ENCODE measurements at places on chromosomes 2 and 18.

DNA sequence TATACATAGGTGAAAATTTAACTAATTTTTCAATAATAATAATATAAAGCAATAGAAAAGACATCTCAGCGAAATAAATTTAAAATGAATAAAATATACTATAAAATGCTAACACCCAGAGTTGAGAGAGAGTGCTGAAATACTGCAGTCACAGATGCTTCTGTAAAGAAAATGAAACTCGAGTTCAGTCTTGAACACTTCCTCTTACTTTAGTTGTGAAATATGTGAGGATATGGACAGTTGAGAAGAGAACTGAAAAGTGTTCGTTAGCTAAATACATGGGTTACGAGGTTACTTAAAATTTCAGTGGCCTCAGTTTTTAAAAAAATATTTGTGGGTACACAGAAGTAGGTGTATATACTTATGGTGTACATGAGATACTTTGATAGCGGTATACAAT lies 106.8 kb downstream of the DNAH7 start:
- DNase-seq = no peak

GRCh38 chr2:211591426-211591825 lies 947.2 kb downstream of the ERBB4 start:
- DNase-seq = no peak

DNA sequence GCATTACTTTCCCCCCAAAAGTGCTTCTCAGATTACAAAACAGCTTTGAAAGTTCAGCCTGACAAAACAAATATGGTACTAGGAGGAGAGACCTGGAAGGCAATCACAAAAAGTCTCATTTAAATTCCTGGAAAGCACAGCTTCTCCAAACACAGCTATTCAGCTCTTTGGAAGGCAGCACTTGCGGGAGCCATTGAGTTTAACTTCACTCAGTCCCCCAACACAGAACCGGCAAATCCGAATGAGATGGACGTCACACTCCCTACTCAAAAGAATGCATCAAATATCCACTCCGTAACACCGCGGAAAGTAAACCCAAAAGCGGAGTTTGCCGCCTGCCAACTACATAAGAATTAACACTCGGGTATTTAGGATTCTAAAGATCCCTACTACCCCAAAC lies 638 bp downstream of the ST6GAL2 start:
- DNase-seq = no peak

GRCh38 chr2:96760986-96761832 lies 507 bp downstream of the CNNM4 start:
- DNase-seq = no peak

GRCh38 chr18:69401972-69402532 lies 1.4 kb downstream of the DOK6 start:
- no peak for DNase-seq

DNA sequence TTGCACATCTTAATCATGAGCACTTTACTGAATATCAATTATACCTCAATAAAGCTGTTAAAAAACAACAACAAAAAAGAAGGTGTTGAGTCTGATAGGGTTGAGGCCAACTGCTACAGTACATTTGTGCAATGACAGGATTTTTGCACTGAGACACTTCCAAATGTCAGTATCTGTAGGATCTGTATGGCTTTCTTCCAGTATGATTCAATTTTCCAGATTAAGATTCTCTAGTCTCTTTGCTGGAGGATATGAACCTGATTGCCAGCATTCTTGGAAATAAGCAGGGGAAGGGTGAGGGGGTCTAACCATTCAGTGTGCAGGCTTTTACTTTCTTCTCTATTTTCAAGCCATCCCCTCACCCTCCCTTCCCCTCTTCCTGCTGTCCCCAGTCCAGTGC lies 85.1 kb downstream of the SEMA4F start:
- DNase-seq = no peak

DNA sequence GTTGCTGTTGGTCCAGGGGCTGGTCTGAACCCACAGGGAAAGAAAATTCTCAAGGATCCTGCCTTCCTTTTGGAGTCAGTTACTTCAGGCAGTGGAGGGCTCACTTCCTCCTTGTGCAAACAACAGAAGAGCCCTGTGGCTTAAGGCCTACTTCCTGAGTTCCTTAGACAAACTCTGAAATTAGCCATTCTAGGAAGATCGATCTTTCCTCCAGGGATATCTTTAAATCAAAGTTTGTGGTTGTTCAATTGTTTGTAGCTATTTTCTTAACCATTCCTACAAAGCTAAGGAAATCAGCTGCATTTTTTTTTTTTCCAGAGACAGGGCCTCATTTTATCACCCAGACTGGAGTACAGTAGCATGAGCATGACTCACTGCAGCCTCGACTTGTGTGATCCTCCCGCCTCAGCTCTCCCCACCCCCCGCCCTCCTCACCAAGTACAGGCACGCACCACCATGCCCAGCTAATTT lies 156.0 kb downstream of the TANC1 start:
- DNase-seq = peak; percentile 76

DNA sequence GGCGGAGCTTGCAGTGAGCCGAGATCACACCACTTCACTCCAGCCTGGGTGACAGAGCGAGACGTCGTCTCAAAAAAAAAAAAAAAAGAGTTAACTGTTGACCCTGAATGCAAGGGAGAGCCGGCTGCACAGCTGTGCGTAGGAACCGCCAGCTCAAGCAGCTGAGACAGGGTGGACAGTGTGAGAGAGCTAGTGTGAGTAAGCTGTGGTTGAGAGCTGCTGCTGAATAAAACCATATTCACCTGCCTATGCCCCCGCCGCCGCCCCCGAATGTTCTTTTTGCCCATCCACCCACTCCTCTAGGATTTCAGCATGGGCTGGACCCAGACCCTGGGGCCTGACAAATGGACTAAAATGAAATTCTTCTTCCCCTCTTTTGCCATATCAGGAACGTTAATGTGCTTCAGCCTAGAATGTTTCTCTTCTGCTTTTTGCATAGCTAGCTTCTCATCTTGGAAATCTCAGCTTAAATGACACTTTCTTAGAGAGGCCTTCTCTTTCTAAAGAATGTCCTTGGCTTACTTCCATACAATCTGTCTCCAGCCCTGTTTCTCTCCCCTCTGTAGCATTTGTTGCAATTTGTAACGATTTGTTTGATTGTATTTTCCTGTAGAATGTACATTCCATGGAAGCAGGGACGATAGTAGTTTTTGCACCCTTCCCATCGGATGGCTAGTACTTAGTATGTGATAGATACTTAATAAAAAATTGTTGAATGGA lies 142.7 kb downstream of the KLHL14 start:
- DNase-seq = no peak

DNA sequence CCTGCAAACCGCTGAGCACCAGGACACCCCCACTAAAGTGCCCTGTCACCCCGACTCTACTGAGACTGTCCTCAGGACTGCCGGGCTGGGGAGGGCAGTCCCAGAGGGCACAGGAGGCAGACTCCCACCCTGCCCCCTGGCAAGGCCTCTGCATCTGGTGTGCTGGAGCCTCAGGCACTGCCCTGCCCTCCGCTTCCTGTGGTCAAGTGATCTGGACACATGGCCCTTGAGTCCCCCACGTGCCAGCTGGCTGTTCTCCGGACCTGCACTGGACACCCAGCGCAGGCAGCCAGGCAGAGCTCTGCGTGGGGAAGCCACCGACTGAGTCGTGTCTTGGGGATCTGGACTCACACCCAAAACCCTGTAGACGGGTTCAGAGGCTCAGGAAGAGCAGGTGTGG lies 217.7 kb downstream of the TWIST2 start:
- DNase-seq = no peak

DNA sequence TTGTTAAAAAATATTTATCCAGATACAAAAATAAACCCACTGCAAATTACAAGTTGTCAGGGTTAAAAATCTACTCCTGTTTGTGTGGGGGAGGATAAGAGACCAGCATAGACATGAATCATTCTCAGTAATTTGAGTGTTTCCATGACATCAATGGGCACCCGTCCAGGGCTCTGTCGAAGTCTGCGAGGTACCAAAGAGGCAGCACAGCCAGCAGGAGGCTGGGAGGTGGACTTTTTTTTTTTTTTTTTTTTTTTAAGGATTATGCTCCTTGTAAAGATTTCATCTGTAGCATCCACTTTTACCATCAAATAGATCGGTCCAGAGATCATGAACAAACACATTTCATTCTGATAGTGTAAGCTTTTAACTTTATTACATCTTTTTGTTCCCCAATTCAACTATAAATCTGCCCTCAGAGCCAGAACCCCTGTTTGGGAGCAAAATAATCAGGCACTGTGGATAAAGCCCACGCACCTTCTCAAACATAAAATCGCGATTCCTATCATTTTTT lies 182.0 kb downstream of the TCF4 start:
- peak; percentile 91 for DNase-seq

DNA sequence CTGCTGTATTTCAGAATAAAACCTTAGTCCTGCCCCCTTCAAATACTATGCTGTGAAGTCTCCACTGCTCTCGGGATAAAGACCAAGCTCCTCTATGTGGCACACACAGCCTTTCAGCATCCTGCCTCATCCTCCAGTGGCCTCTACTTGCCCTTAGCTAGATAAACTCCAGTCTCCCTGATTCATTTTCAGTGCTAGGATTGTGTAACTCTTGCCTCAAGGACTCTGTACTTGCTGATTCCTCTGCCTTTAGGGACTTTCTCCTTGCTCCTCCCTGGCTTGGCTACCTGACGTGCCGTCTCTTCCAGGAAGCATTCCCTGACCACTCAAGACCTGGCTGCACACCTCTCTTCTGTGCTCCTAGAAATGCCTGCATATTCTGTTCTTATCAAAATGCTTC lies 416.7 kb downstream of the MTX2 start:
- peak; percentile 5 for DNase-seq

DNA sequence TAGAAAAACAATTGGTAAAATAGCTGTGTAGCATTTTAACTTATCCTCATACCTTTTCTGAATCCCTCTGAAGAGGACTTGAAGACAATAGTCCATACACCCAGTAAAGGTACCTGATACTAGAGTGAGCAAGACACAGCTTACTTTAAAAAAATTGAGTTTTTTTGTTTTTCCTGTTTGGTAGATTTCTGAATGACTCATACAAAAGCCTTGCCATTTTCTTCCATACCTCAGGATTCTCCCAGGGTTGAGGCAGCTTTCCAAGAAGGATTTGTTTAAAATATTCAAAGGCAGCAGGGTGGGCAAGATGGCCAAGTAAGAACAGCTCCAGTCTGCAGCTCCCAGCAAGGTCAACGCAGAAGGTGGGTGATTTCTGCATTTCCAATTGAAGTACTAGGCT lies 551.0 kb upstream of the LRATD1 start:
- no peak for DNase-seq

DNA sequence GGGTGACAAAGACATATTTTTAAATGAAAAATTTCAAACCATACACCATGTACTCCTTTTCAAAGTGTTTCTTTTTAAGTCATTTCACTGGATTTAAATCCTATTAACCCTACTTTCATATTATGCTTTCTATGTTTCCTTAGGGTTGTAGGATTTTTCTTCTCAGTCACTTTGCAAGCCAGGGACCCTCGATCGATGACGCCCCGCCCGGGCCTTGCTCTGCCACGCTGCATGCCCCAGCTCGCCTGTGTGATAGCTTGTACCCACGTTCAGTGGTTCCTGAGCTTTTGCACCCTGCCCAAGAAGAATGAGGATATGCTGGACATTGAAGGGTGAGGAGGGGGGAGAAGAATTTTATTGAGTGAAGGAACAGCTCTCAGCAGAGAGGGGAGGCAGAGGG lies 568.0 kb downstream of the TRIB2 start:
- no peak for DNase-seq

DNA sequence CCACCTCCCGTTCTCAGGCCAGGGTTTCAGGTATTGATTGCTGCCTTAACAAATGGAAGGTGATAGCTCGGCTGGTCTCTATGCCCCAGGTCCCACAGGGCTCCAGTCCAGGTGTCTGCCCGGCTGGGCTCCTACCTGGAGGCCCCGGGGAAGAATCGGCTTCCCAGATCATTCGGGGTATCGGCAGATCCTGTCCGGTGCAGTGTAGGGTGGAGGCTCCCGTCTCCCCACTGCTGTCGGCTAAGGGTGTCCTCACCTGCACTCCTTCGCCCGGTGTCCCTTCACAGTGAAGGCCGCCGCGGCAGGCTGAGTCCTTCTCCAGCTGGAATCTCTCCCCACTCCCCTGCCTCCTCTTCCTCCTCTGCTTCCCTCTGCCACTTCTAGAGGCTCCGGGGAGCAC lies 573.9 kb upstream of the SALL3 start:
- no peak for DNase-seq

DNA sequence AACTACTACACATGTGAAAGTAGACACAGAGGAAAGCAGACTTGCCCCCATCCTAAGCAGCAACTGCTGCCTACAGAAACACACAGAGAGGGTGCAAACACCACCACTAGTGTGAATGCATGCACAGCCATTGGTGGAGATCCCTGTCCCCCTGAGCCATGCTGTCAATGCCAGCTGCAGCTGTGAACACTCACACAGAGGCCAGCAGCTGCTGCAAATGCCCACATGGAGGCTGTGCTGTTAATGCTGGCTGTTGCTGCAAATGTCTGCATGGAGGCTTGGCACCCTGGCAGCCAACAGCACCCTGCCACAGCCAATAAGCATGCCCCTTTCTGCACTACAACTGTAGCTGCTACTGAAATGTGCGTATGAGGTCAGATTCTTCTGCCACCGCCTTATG lies 355.0 kb downstream of the LNPK start:
- DNase-seq = no peak

- no peak for DNase-seq
Observed at GRCh38 chr2:215749092-215749957, 264.0 kb downstream of the MREG start.

DNA sequence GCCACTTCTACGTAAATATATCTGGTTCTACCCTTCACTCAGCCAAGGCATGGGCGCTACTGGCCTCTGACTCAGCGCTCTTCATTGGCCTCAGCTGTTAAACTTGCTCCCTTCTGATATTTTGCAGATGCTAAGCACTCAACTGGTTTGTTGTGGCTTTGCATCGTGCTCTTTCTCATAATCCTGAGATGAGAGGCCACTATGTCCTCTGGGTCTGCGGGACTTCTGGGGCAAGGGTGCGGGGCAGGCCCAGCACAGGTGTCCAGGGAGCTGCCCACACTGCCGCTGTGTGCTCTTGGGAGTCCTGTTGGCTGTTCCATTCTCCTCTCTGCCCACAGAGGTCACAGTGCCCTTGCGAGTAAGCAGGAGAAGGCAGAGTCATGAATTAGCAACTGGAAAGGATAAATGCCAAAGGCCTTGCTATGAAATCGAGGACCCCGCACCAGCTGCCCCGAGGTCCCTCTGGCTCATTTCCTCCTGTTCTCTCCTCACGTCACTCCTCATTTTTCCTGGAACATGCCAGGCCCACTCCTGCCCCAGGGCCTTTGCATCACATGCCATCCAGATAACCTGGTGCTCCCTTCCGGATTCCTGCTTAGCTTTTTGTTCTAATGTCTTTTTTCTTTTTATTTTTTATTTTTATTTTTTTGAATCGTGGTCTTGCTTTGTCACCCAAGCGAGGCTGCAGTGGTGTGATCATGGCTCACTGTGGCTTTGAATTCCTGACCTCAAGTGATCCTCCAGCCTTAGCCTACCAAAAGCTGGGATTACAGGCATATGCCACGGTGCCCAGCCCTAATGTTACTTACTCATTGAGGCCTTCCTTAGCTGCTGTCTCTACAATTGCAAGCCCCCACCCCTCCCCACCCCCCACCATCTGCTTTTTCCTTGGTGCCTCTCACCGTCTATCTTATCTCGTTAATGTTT lies 34.9 kb upstream of the MAT2A start:
- DNase-seq = peak; percentile 67

Data from stromal cell of bone marrow (primary cell).